ENCODE measurements at places on chromosomes 16 and 17.

DNA sequence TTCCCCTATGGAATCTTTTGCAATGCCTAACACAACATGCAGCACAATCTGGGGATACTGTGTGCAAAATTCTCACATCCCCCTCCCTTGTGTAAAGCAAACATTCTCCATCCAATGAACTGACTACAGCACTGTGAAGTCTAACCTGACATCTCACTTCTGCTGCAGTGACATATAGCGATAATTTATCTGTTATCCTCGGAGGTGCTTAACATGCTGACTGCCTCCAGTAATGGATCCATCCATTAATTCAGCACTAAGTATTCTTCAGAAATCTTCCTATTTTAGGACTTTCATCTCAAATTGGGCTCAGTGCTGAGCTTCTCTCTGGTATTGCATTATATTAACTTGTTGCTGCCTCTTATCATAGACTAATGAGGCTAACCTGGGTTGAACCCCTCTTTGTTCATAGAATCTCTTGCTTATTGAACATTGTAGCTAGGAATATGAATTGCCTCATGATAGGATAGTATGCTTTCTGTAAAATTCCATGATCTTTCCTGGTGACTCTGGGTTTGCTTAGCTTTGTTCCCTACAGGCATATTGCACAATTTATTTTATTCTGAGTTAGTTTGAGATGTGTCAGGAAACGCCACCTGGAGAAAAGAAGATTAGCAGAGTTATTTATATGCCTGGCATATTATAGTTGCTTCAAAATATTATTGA is 187.9 kb downstream of the CNTNAP4 start:
- no peak for DNase-seq

- DNase-seq, result peak; percentile 91
Measured at GRCh38 chr17:8125154-8125946, 1.4 kb upstream of the HES7 start.

DNA sequence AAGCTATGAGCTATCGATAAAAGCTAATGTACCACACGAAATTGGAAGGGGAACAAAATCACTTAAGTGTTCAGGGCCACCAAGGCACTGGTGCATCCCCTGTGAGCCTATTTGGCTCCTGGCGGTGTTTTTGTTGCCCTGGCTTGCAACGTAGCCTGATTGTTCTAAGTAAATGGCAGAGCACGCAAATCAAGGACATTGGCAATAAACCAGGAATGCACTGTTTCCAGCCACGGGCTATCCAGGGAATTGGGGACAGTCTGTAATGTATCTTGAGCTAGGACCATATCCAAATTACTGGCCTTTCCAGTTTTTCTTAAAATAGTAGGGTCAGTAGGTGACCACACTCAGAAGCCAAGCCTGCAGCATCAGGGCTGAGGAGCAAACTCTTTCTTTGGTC is 734.0 kb downstream of the MAF start:
- no peak for DNase-seq

GRCh38 chr16:7755347-7755882 is 422.8 kb downstream of the RBFOX1 start:
- DNase-seq, result no peak

DNA sequence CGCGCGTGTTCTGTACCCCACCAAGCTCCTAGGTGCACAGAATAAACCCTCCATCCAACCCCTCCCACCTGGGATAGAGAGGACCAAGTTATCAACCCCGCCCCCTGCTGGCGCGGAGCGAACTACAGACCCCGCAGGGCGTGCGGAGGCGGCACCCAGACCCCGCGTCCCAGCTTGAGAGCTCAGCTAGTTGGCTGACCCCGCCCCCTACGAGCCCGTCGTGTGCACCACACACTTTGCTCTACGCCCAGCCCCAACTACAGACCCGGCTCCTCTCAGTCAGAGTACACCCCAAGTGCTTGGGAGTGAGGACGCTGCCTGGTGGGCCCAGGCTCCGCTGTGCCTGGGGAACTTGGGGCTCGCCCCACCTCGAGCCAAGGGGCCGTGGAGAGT is 1.5 kb downstream of the GRIN2A start:
- peak; percentile 24 for DNase-seq

DNA sequence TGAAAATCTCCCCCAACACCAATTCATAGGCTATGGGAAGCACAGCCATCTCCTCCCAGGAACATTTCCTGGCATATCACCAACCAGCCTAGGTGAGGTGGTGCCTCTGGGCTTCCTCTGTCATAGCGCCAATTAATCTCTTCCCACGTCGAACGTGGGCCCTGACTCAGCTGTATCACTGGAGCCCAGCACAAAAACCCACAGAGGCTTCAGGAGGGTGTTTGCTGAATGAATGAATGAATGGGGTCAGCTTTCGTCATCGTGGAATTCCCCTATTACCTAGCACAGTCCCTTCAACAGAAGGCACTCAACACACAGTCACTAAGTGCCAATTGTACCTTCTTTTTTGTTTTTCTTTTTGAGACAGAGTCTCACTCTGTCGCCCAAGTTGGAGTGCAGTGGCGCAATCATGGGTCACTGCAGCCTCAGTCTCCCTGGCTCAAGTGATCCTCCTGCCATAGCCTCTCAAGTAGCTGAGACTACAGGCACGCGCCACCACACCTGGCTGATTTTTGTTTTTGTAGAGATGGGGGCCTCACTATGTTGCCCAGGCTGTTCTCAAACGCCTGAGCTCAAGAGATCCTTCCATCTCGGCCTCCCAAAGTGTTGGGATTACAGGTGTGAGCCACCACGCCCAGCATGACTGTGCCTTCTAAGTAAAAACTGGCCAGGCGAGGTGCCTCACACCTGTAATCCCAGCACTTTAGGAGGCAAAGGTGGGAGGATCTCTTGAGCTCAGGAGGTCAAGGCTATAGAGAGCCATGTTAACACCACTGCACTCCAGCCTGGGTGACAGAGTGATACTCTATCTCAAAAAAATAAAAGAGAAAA is 4.1 kb downstream of the ZNF688 start:
- no peak for DNase-seq

DNA sequence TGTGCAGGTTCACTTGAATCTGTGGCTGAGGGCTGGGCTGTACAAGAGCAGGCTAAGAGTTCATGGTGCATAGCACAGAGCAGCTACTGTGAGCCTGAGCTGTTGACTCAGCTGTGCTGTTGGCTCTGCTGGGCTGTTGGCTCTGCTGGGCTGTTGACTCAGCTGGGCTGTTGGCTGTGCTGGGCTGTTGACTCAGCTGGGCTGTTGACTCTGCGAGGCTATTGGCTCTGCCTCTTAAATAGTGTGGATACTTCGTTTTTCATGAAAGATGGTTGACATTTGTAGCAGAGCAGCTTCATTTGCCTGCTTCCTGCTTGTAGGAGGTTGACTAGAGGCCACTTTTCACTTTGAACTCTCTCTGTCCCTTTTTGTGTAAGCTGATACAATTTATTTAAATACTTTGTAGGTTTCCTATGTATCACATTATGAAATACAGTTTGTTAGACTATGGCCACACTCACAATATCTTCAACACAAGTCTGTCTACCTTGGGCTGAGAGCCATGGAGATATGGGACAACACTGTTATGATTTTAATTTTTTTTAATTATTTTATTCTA is 40.3 kb upstream of the CCNF start:
- DNase-seq, result no peak

GRCh38 chr16:11479916-11480315 is 106.8 kb downstream of the LITAF start:
- DNase-seq, result no peak

- no peak for DNase-seq
Measured at GRCh38 chr16:47983999-47984580, 171.7 kb downstream of the ABCC12 start.
